ENCODE measurements at places on chromosomes 1 and 21.

DNA sequence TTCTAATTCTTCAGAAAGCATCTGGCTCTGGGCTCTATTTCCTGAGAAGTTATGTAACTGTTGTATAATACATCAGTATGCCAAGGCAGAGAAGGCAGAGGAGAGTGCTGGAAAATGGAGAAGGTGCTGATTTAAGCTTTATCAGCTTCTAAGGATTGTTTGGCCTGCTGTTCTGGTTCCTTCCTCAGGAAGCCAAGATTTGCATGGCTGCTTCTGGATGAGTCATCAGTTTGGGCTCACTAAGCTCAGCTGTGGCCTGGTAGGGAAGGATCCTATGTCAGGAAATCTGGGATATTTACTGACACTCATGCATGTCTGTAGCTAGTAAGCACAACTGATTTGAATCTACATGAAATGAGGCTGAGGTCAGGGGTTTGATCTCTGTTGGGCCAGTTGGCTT is 73.2 kb upstream of the ADGRL4 start:
- DNase-seq, result peak; percentile 30

- no peak for DNase-seq
Observed at GRCh38 chr1:232529747-232530146, 100.2 kb downstream of the SIPA1L2 start.

DNA sequence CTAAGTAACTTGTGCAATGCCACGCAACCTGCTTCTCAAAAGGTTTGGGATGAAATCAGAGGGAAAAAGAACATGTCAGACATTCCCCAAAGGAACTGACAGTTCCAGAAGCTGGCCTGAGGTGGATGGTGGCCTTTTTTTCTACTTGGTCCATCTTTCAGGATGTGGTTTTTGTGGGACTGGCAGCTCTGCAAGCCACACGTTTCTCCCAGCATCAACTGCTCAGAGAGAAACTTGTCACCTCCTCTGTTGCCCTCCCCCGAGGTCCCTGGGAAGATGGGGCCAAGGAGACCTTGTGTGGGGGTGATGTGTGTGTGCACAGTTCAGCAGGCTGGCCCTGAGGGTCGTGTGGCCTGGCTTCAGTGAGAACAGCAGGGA is 2.5 kb upstream of the DHRS3 start:
- no peak for DNase-seq

DNA sequence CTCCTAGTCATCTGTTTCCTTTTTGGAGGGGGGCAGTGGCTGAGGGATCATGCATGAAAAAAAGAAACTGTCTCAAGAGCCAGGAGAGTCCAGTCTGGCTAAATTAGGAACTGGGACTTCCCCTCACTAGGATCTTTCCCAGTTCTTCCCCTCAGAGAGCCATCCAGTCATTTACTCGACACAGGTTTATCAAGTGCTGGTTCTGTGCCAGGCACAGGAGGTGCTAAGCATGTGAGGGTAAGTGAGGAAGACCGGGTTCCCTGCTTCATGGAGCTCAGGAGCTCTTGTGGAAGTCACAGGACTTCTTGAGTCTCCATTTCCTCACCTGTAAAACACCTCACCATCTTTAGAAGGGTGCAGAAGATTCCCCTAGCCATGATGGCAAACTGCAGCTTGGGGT is 8.6 kb upstream of the NUAK2 start:
- no peak for DNase-seq

All from NCI-H446 (cell line).